Caco-2 (cell line): ENCODE measurements at places on chromosomes 7 and 10. TPM values are rescaled to one million over a fixed set of nuclear protein-coding genes. Genes with fewer than 3 reads are reported as not detected.

NKX6-2 gene
- total RNA-seq, result not detected in 2 replicates

GRCh38 chr10:24853661-24854060, 98.7 kb downstream of the PRTFDC1 start:
- no peak for DNase-seq

HSPA12A gene
- total RNA-seq, result 22.9 and 27.0 TPM in 2 replicates

GRCh38 chr7:30642789-30643188, 39.5 kb downstream of the CRHR2 start:
- DNase-seq, result no peak

GRCh38 chr10:11646450-11646849, 35.0 kb upstream of the USP6NL start:
- DNase-seq, result no peak

PALD1 gene
- 8.9 and 10.3 TPM in 2 replicates for total RNA-seq

SFRP4 gene
- not detected in 2 replicates for total RNA-seq

- DNase-seq, result no peak
These were observed 138.6 kb downstream of the ADAM22 start for GRCh38 chr7:88072715-88073055.

MINDY4 gene
- 2.0 and 2.1 TPM in 2 replicates for total RNA-seq

DNA sequence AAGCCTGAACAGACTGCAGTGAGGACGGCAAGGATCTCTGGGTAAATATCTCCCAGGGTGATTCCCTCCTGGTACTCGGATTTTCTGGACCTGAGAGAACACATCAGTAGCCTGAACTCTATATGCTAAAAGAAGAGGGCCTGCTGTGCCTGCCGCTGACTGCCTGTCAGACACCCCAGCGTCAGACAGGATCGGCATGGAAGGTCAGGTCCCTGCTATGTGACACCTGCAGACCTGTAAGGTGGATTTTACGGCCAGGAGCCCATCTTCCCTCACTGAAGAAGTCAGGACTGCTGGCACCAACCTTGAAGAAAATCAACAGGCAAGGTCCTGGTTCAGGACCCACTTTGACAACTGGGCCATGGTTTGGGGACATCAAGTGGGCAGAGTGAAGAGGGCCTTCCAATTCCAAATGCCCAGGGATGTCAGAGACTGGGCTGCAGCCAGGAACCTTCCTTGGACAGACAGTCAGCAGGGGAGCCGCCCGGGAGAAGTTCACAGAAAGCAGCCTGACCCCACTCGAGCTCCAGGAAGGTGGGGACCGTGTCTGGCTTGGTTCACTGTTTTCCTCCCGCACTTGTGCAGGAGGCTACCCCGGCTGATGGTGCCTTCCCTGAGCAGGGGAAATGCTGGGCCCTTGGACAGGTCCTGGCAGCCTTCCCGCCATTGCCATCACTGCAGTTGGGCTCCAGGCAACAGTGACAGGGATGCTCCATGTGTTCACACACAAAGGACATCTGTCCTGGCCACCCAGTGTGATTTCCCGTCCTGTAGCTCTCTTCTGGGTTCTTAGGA, 91.8 kb upstream of the LANCL2 start:
- DNase-seq, result no peak

DNA sequence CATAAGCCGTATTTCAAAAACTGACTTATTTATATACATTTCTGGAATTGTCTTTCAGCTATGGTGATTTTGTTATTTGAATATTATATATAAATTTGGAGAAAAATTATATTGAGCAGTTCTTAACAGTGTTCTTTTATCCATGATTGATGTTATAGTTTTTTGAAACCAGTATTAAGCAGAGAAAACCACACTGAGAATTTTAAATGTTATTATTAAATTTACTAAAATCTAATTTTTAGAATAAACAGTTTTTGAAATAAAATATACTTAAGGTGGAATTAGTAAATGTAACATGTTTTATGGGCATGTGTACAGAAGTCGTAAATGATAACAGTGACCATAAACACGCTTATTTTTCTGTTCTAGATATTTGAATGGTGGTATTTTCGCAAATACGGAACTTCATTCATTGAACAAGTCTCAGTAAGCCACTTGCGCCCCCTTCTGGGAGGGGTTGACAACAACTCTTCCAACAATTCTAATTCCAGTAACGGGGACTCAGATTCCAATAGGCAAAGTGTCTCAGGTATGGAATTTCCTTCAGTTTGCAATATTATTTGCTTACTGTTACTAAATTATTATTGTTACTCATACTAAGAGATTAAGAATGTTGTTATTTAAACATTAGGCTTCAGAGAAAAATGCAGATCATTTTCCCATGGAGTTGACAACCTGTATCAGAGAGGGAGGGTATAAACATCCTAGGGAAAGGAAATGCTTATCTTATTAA, 166.1 kb downstream of the ST7 start:
- peak; percentile 70 for DNase-seq

- DNase-seq, result no peak
These were observed 23.1 kb downstream of the RPA3 start for GRCh38 chr7:7695111-7695817.

DNA sequence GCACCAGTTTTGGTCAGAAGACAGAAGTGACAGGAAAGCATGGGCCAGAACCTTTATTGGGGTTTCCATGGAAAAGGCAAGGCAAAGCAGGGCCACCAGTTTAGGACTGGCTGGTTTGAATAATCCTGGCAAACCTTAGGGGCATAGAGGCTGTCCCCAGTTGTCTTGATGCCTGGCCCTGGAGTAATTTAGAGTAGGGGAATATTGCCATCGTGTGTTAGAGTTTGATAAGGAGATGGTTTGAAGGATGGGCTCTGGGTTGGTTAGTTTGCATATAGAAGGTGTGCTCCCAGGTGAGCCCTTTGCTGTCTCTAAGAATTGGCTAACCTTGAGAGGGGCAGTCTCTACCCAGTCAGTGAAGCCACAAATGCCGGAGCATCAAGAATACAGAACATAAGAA, 79.6 kb downstream of the ZNF777 start:
- DNase-seq, result no peak

- no peak for DNase-seq
These were observed 10.6 kb upstream of the TRPV6 start for GRCh38 chr7:142896151-142896550.

PON1 gene
- not detected in 2 replicates for total RNA-seq

DNA sequence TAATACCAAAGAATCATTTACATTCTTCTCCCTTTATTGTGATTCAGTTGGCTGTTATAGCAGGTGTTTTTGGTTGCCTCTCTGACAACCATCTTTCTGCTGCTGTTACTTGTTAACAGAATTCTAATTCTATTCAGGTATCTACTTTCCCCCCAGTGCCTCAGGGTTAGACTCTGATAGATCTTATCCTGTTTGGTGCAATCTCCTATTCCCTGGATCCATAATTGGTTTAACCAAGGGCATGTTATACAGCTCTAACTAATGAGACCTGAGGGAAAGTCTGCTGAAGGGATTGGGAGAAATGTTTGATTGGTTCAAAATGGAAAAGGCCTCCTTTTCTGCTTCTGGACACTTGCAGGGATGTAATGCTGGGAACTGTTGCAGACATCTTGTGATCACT, 161.5 kb downstream of the GPR158 start:
- no peak for DNase-seq

DNA sequence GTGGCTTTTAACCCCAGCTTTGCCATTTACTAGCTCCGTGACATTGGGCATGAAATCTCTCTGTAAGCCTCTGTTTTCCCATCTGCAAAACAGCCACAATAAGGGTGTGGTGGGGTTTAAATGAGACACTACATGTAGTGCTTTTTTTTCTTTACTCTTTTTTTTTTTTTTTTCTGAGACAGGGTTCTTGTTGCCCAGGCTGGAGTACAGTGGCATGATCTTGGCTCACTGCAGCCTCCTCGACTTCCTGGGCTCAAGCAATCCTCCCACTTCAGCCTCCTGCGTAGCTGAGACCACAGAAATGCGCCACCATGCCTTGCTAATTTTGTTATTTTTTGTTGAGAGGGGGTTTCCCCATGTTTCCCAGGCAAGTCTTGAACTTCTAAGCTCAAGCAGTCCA, 8.3 kb upstream of the DENND10 start:
- DNase-seq, result no peak

DNA sequence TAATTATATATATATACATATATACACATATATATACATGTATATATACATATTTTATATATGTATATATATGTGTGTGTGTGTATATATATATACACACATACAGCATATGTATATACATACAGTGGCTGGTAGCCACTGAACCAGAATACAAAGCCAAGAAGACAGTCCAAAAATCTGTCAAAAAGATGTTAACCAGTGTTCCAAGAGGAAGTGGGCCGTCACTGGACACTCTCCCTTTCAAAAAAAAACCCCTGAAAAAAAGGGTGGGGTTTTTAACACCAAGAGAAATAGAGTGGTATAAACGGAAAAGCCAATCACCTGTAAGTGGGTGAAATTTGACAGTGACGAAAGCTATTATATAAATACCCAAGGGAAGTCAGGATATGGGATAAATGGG, 31.1 kb upstream of the C1GALT1 start:
- no peak for DNase-seq

EGR2 gene
- total RNA-seq, result 0.30 and 0.61 TPM in 2 replicates

THNSL1 gene
- 6.3 and 6.8 TPM in 2 replicates for total RNA-seq

DNA sequence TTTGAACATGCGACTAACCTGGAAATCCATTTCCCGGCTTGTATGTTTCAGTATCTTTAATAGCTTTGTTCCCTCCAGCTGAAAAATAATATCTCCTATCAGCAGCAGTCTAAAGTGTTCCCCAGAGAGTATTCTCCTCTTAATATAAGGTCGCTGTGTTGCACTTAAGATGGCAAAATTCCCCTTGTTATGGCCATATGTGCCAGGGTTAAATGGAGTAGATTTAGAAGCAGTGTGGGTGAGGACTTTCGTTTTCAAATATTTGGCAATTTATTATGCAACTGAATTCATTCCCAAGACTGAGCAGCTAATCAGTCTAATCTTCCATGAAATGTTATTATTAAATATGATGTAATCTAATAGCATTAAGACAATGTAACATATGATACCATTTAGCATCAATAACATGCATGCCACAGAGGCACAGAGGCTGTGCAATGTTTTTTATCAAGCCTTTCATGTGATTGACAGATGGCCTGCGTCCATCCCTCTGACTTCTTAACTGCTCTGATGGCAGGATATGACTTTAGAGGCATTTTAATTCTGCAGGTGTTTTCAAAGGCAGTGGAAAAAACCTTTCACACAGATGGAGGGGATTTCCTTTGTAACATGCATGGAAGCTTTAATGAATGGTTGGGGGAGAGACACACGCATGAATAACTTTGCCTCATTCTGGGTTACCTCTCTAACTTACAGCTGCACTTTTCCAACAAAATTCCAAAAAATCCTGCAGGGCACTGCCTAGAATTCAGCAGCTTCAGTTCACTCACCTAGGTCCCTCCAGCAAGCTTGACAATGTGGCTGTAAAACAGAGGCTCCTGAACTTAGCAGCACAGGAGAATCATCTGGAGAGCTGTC, 55.1 kb upstream of the ZPBP start:
- no peak for DNase-seq

DNA sequence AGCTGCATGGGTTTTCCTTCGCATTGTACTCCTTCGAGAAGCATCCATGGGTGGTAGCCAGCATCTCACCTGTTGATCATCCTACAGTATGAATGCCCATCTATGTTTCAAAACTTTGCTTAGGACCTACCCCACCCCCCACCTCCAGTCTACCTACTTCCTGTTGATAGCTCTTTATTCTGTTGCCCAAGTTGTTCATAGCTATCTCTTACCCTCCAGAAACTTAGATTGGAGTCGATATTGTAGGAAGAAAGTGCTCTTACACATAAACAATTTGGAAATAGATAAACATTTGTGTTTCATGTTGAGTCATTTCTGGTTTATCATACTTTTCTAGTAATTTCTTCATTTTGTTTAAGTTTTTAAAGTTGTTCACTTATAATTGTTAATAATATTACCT, 90.1 kb downstream of the FAS start:
- DNase-seq, result no peak

HOXA13 gene
- 0.68 and 1.3 TPM in 2 replicates for total RNA-seq

LMTK2 gene
- 21.9 and 22.3 TPM in 2 replicates for total RNA-seq

FOXP2 gene
- total RNA-seq, result not detected in 2 replicates

DNA sequence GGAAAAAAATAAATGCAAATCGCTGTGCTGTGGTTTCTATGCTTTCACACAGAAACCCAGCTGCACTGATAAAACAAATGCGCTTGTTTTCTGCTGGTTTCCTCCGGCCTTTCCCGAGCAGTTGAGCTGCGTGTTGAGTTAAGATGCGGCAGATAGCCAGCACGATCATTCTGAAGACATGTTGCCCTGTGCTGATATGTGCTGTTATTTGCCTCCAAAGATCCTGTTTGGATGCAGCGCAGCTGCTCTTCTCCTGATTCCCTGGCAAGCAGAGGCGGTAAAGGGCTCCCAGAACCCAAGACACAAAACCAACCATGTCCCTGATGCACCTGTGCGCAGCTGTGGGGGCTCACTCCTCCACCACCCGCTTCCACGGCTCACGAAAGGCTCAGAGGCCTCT, 225.4 kb downstream of the PAXIP1 start:
- no peak for DNase-seq

MALSU1 gene
- 95.5 and 98.0 TPM in 2 replicates for total RNA-seq

DNA sequence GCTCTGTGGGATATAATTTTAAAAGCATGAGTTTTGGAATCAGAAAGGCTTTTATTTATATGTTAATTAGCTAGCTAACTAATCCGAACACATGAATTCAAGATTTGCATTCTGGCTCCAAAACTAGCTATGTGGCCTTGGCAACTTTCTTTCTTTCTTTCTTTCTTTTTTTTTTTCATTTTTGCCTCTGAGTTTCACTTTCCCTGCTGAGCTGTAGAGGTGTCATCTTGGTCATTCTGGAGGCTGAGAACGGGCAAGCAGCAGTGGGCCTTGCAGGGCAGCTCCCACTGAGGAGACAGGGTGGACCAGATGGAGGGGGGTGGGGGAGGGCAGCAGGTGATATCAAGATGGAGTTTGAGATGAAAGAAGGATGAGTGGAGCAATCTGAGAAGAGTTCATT, 24.8 kb upstream of the SFMBT2 start:
- DNase-seq, result no peak

GRCh38 chr10:95537542-95537927, 23.6 kb downstream of the SORBS1 start:
- no peak for DNase-seq

PITX3 gene
- total RNA-seq, result not detected in 2 replicates

ACBD7 gene
- 9.7 and 13.9 TPM in 2 replicates for total RNA-seq

DNA sequence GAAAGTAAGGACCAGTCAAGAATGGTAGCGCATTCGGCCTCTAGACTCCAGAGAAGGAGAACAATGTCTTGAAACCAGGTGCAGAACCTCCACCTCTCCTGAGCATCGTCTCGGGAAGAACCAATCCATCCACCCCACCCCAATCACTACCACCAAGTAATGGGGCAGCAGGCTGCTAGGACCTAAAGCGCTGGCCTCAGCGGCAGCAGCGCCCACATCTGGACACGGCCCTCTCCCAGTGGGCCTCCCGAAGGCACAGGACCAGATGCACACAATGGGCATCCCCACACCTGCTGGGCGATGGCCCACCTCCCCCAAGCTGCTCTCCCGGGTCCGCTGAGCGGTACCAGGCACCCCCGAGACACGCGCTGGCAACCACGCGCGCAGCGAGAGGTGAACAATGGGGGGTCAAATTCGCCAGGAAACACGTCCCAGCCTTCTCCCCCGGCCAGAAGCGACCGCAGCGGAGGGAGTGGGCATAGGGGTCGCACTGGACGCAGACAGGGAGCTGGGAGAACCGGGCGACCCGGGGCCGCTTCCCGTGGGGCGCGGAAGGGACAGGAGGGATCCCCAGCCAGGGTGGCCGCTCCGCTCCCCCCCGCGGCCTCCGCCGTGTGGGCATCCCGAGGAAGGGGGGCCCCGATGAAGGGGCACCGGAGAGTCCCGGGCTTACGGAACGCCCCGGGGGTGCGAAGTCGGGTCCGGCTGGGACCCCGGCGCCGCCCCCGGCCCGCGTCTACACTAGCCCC, 506 bp downstream of the CTTNBP2 start:
- peak; percentile 38 for DNase-seq

AGAP9 gene
- total RNA-seq, result 20.7 and 26.1 TPM in 2 replicates

- no peak for DNase-seq
These were observed 99.6 kb downstream of the NPSR1 start for GRCh38 chr7:34757570-34758110.

SSC4D gene
- total RNA-seq, result 1.1 and 1.6 TPM in 2 replicates
